ENCODE measurements at places on chromosomes 6 and 20.

DNA sequence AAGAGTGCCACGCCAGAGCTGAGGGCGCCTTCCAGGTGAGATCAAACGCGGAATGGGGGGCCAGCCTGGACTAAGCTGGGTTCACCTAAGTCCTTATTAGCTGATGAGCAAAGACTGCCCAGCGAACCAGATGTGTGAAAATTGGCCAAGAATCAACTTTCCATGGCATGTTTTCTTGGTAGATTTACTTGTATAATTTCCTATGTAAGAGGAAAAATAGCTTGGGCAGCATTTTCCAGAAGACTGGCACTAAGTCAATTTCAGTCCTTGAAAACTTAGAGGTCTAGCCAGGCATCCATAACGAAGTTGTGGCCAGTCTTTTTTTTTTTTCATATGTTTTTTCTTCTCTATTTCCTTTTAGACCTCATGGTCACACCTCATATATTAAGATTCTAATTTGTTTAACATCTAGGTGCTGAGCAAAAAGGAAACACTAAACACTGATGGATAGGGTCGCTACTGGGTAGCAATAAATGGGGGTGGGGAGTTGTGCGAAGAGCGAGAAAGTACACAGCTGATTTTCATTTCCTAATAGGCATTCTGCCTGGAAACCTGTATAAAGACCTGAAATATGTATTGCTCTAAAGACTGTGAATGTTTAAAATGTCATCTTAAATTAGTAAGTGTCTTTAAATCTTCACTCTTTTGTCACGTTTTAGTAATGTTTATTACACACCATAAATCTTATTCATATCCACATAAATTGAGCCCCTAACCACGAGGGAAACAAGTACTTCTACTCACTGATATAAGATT, 188.8 kb downstream of the CD83 start:
- no peak for DNase-seq

GRCh38 chr6:109794201-109794923, 103.3 kb downstream of the FIG4 start:
- DNase-seq, result no peak

DNA sequence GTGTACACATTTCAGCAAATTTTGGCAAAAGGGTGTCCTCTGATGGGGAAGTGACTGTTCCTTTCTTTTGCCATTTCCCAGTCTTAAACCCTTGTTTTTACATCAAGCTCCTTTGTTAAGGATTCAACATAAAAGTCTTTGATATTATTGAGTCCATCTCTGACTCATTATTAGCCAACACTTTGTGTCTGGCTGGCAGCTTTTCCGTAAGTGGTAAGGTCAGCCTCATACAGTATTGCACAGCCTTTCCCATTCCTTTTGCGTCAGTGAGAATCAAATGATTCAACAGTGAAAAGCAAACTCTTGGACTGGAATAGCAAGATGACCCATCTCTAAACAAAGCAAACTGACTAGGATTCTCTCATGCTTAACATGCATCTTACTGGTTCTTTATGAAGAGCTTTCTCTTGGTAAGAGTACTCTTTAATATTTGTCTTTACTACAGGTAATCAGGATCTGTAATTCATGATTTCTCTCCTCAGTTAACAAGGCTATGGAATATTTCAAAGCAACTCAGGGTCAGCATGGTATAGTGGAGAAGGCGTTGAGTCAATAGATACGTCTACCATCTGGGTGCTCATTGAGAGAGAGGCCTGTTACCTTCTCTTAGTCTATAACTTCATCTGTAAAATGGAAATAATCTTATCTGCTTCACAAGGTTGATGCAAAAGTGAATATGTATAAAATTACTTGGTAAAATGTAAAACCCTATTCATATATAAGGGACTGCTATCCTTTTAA, 183.6 kb downstream of the PRL start:
- DNase-seq, result no peak

- no peak for DNase-seq
Observed at GRCh38 chr20:51377132-51377531, 165.4 kb downstream of the NFATC2 start.

DNA sequence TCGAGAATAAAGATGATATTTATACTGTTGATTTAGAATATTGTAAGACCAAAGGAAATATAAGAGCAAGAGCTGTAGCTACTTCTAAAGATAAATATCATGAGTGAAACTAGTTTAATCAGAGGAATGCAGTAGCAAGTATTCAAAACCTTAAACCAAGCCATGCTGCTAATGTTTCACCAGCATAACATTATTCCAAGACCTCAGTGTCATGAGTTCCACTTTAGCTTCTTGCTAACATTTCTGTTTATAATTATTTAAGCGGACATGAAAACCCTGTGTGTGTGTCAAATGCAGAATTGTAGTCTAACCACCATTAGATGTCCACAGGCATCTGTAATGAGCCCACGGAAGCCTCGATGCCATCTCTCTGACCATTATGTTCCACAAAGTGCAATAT, 752.6 kb upstream of the MARCKS start:
- no peak for DNase-seq

DNA sequence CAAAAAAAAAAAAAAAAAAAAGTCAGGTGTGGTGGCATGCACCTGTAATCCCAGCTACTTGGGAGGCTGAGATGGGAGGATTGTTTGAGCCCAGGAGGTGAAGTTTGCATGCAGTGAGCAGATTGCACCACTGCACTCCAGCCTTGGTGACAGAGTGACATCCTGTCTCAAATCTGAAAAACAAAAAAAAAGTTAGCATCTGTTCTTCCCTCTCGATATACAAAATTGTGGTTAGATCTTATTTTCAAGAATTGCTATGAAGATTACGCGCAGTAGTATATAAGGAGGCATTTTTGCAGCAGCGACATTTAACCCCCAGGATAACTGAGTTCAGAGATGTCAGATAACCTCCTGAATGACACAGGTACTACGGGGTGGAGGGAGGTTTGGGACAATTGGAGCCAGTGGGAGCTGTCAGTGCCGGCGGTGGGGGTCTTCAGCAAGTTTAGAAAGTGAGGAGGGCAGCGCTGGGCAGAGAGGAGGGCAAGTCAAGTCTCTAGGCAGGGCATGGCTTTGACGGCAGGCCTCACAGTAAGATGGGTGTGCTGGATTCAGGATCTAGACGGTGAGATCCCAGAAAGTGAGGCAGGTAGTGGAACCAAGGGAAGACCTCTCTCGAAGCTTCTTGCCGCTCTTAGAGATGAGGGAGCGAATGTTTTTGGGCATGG, 26.2 kb upstream of the MRPS18A start:
- no peak for DNase-seq

- no peak for DNase-seq
Observed at GRCh38 chr20:45639687-45640086, 8.6 kb upstream of the WFDC9 start.

DNA sequence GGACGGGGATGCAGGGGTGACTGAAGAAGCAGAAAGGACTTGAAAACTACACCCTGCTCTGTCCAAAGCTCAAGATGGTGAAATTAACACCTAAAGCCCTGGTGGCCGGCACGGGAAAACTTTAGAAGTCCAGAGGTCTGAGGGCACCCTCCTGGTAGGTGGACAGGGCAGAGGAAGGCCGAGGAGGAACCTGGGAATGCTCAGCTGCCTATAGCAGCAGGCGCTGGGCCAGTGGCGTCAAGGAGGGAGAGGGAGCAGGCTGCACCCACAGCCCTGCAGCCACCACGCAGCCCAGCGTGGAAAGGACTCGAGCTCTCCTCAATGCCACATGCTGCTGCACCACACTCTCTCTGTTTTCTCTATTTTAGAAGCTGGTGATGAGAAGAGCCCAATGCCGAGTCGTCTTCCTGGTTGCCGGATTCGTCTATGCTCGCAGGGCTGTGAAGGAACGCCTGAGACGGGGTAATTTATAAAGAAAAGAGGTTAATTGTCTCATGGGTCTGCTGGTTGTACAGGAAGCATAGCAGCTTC, 248.3 kb upstream of the AFDN start:
- no peak for DNase-seq

DNA sequence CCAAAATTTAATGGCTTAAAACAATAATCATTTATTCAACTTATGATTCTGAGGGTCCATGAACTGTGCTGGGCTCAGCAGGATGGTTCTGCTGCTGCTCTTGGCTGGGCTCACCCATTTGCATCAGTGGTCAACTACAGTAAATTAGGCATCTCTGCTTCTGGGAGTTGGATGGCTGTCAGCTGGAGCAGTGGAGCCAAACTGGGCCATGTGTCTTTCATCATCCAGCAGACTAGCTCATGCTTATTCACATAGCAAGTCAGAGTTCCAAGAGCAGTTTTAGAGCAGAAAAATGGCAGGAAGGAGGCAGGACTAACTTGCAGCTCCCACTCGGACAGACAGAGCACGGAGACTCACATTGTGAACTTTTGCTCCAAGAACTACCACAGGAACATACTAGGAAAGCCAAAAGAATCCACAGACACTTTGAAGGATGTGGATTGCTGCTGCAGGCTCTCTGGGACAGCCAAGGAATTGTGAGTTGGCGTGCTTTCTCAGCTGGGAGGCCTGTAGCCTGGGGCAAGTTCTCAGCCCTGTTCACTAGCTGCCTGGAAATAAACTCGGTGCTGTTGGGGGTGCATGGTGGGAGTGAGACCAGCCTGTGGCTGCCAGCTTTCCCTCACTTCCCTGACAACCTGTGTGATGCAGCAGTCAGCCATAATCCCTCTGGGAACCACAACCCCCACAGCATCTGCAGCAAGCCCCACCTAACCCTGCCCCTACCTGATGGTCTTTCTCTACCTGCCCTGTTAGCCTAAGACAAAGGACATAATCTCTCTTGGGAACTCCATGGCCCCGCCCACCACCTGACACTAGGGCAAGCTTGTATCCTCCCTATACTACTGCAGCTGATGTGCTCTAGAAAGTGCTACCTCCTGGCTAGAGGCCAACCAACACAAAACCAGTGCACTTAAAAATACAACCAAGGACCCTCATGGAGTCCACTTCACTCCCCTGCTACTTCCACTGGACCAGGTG, 129.0 kb downstream of the JPH2 start:
- DNase-seq, result no peak

GRCh38 chr6:143368426-143368825, 82.1 kb downstream of the ADAT2 start:
- no peak for DNase-seq

DNA sequence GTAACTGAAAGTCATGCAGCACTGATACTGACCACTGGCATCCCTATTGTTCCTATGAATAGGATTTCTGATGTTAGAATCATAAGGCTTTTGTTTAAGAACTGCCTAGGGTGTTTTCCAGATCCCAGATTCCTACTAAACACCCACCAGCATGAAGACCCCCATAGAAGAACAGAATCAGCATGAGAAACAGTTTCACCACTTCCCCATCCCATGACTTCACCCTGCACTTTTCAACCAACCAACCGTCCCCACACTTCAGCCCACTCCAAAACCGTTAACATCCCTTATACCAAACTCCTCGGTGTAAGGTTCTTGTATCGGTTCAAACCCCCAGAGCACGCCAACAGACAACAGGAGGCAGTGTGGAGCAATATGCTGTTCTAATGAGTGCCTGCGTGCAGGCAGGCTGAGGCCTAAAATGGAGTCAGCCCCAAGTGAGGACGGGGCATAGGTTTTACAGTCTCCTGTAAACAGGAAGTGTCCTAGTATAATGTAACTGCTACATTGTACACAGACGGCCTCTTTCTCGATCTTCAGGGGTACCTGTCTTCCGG, 11.4 kb upstream of the SSTR4 start:
- no peak for DNase-seq

- DNase-seq, result no peak
Observed at GRCh38 chr6:132841966-132842365, 27.6 kb downstream of the RPS12 start.

- no peak for DNase-seq
Observed at GRCh38 chr20:44884907-44885391, 556 bp upstream of the YWHAB start.

GRCh38 chr6:26309731-26310142, 55.3 kb upstream of the BTN3A2 start:
- no peak for DNase-seq

GRCh38 chr20:9689041-9689440, 149.8 kb downstream of the PAK5 start:
- DNase-seq, result no peak

DNA sequence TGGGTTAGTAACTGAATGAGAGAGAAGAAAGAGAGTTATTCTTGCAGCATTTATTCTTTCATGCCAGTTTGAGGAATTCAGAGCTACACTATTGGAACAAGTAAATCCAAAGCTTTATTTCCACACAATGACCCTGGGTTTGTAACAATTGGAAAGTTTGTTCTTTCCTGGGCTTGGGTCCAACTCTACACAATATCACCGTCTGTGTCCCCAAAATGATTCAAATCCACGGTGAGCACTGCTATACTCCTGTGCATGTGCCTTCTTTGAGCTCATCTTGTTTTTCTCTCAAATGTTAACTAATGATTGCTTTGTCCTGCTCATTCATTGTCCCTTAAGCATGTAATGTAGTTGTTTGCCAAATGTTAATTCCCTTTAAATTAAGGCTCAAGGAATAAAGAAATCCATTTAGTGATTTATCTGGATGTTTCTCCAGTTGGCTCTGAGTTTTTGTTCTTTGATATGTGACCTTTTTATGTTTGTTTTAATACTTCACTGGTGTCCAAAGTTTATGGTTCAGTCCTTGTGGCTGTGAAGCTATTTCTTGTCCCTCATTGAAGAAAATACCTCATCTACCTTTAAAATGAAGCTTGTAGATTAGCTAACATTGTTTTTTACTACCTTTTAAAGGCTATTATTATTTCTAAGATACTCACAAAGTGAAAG, 20.5 kb upstream of the CRISP3 start:
- DNase-seq, result no peak

DNA sequence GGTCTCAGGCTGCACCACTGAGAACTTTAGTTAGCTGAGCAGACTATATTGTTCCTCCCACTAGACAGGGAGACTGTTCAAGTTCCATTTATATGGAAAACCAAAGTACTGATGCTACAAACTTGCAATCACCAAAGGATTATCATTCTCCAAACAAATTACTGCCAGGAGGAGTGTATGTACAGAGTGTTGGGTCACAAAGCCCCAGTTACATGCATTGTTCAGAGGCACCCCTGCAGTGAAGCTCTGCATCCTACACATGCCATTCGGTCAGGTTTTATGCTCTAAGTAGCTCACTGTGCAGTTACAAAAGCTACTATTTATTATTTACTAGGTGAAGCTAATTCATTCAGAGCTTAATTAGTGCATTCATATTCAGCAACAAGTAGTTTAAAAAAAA, 75.8 kb downstream of the SMLR1 start:
- DNase-seq, result no peak

- DNase-seq, result no peak
Observed at GRCh38 chr6:11275598-11275997, 43.1 kb upstream of the NEDD9 start.

GRCh38 chr6:80339421-80339820, 232.9 kb downstream of the BCKDHB start:
- no peak for DNase-seq
